Natural killer cell treated with Interleukin-12 subunit alpha and Interleukin-12 subunit beta and Interleukin-15 and Interleukin-18, amount 100 ng/mL, for 72 hours (primary cell): ENCODE measurements at places on chromosomes 13 and 19. TPM values are rescaled to one million over a fixed set of nuclear protein-coding genes. Genes with fewer than 3 reads are reported as not detected.

Gene CKM
- total RNA-seq, result 0.29 TPM

Gene WDR87
- total RNA-seq, result not detected

Gene MADCAM1
- total RNA-seq, result not detected

Gene FGF21
- total RNA-seq, result not detected

DNA sequence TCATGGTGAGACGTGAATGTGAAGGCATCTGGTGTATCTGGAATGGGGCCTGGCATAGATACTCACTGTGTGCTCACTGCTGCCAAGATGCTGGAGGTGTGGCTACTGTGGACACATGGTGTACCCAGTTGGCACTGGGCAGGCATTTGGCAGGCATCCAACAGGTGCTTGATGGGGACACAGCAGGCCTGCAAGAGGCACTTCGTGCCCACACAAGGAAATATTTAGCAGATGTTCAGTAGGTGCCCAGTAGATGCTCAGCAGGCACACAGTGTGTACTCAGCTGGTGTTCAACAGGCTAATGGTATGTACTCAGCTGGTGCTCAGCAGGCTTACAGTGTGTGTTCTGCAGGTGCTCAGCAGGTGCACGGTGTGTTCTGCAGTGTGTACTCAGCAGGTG, 14.2 kb downstream of the CRTC1 start:
- no peak overlapping the region for H3K4me3 ChIP-seq
- H3K36me3 ChIP-seq, result no peaks in the 10 kb centered on the region
- no peaks in the 10 kb centered on the region for H3K27me3 ChIP-seq
- H3K27ac ChIP-seq, result no peak overlapping the region

DNA sequence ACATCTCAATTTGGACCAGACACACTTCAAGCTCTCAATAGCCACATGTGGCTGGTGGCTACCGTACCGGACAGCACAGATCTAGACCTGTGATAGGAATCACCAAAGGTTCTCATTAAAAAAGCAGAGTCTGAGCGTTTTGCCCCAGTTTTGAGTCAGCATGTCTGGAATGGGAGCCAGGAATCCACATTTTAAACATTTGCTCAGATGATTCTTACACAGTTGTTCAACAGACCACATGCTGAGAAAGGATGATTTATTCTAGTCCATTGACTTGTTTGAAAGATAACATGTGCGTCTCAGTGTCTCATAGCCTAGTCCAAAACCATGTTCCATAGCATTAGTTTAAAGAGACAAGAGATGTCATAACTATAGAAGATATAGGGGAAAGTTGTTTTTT, 53.4 kb downstream of the FLT3 start:
- H3K4me3 ChIP-seq, result no peak overlapping the region
- no peaks in the 10 kb centered on the region for H3K36me3 ChIP-seq
- DNase-seq, result no peak
- H3K27me3 ChIP-seq, result peaks cover 22% of the 10 kb centered on the region

- no peaks in the 10 kb centered on the region for H3K27me3 ChIP-seq
- peaks cover 60% of the 10 kb centered on the region for H3K4me1 ChIP-seq
- peaks cover 25% of the 10 kb centered on the region for H3K36me3 ChIP-seq
Measured at GRCh38 chr19:6773323-6773931, 919 bp downstream of the VAV1 start.

GRCh38 chr13:91400063-91400399, 1.6 kb downstream of the GPC5 start:
- H3K36me3 ChIP-seq, result no peaks in the 10 kb centered on the region
- peak overlapping the region; percentile 40 for H3K4me3 ChIP-seq
- peaks cover 13% of the 10 kb centered on the region for H3K27me3 ChIP-seq

DNA sequence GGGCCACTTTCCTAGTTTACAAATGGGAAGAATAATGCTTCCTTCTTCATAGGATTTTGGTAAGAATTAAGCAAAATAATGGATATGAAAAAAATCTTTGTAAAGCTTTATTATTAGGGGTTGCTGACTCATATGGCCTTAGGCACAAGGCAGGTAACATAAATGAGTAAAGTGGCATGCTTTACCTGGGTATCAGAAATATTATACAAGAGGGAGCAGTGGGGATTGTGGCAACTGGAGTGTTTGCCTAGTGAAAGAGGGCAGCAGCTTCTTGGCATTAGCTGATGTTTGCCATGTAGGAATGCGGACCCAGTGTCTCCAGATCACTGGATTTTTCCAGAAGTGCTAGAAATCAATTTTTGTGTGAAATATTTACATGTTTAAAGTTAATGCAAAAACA, 19.5 kb downstream of the WDFY2 start:
- H3K36me3 ChIP-seq, result no peaks in the 10 kb centered on the region
- H3K27me3 ChIP-seq, result no peaks in the 10 kb centered on the region
- DNase-seq, result no peak
- H3K4me3 ChIP-seq, result no peak overlapping the region
- peaks cover 18% of the 10 kb centered on the region for H3K4me1 ChIP-seq
